Left ventricle myocardium inferior (tissue), 1 donor: ENCODE measurements at places on chromosomes 3 and 15.

DNA sequence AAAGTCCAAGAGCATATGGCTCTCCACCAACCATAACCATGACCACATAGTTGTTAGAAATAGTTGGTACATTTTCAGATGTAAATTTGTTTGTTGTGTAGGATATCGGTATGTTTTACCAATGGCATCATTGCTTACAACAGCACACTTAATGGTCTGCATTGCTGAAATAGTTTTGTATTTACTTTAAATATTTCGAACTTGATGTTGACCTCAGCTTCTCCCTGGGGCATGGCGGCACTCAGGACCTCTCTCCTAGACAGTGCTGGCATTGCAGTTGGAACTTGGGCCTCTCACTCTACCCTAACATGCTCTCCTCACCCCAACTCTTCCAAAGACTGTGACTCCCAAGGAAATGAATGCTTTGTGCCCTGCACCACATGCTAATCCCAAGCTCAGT is 5.0 kb downstream of the SLC22A13 start:
- DNase-seq, result no peak

DNA sequence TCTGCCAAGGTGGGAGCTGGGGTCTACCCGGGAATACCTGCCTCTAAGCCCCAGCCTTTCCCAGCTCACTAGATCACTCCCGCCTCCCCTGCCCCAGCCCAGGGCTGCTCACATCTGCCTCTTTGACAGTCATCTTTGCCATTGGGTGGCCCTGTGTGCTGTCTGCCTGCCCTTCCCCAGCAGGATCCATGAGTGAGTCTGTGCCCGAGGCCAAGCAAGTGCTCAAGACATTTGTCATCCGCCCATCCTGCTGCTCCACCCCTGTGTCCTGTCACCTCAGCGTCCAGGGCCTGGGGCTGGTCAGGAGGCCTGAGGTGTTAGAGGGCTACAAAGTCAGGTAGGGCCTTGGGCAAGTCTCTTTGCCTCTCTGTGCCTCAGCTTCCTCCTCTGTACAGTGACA is 89.4 kb downstream of the LSM3 start:
- no peak for DNase-seq

- no peak for DNase-seq
Observed at GRCh38 chr3:171821044-171821443, 10.8 kb upstream of the PLD1 start.

GRCh38 chr3:191959876-191960413 is 499.0 kb downstream of the PYDC2 start:
- DNase-seq, result no peak

DNA sequence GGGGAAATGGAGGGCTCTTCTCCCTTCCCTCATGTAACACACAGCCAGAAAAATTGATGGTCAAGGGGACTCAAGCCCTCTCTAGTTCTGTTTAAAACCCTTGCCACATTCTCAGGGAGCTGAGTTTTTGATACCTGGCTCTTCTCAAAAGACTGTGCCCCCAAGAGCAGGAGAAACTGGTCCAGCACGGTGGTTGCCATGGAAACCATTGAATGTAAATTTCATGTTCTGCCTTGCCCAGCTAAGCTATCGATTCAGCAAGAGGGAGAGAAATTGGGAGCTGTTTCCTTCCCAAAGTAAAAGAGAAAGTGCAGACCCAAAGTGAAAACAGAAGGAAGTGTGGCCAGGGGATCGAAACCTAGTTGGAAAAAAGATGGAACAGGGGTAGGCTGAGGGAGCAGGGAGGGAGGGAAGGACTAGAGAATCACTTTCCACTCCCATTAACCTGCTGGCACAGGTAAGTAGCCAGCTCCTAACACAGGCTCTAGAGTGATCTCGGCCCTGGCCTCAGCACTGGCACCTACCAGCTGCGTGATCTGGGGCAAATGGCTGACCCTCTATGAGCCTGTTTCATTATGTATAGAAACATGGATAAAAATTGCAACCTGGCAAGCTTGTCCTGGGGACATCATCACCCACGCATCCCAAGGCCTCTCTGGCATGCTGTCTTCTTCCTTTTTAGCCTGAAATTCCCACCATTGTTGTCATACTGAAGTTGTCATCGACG is 140.9 kb downstream of the TPRA1 start:
- no peak for DNase-seq

GRCh38 chr3:115808816-115809215 is 185.5 kb downstream of the GAP43 start:
- DNase-seq, result no peak

DNA sequence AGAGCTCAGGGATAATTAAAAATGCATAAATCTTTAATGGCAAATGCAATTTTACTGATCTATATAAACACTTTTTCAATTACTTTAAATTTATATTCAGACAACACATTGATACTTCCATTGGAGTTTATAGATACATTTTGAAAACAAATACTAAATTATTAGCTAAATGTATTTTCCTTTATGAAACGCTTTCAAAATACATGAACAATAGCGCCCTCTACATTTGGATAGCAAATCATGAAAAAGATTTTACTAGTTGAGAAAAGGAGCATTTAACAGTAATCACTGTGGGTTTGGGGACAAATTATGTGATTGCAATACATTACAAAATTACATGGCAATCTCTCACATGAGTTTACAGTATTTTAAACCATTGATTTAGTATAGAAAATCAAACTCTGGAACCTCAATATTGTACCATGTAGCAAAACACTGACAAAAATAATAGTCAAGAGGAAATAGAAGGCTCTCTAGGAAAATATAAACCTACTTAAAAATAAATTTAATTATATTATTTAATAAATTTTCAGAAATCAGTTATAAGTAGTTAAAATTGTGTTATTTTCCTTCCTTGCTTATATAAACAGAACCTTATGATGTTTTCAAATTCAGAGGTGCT is 207.9 kb downstream of the ZIC1 start:
- no peak for DNase-seq

- no peak for DNase-seq
Observed at GRCh38 chr3:72145506-72146380, 360.8 kb upstream of the PROK2 start.

DNA sequence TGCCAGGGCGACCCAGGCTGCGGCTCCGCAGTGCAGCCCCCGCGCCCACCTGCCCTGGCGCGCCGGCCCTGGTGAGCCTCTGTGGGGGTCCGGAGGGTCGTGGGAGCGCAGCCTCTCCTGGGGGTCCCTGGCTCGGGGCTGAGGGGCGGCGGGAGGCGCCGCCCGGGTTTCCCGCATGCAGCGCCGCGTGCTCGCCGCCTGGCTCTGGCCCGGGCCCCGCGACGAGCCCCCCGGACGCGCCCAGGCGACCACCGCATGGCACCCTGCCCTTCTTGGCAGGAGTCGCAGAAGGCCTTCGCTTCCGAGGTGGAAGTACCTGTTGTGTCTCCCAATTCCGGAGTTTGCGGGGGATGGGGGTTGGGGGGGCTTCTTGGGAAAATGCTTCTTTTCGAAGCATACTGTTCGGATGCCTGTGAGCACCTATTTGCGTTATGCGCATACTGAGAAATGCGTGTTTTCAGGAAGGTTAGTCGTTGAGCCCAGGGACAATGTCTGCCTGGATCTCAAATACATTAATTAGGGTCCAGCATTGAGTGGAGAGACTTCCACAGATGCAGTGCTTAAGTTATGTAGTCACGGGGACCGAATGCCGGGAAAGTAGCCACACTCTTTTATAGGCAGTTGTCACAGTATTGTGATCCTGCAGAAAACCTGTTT is 1.3 kb downstream of the GABRA5 start:
- no peak for DNase-seq

DNA sequence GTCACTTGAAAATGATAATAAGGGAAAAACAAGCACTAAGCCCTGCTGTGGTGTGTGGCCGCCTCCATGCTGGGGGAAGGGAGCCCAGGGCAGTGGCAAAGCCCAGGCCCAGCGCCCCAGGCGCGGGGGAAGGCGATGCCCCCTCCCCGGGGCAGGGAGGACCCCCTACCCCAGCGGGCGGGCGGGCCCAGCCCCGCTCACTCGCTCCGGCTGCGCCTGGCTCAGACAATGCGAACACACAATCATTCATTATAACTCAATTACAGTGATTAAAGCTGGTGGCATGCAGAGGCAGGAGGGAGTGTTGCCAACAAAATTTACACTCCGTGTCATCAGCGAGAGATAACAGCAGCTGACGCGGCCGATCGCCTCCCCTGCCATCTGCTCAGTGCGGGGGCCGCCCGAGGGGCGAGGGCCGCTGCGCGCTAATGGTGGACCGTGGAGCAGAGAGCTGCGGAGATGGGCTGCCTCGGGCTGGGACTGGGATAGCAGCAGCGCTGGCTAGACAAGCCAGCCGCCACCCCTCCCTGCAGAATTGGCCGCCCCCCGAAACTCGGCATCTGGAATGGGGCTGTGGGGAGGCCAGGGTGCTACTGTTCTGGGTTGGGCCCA is 64.1 kb downstream of the TLE3 start:
- DNase-seq, result no peak

- DNase-seq, result no peak
Observed at GRCh38 chr3:3919316-3919715, 120.1 kb downstream of the LRRN1 start.

GRCh38 chr3:187025254-187025655 is 94.9 kb downstream of the ST6GAL1 start:
- no peak for DNase-seq

DNA sequence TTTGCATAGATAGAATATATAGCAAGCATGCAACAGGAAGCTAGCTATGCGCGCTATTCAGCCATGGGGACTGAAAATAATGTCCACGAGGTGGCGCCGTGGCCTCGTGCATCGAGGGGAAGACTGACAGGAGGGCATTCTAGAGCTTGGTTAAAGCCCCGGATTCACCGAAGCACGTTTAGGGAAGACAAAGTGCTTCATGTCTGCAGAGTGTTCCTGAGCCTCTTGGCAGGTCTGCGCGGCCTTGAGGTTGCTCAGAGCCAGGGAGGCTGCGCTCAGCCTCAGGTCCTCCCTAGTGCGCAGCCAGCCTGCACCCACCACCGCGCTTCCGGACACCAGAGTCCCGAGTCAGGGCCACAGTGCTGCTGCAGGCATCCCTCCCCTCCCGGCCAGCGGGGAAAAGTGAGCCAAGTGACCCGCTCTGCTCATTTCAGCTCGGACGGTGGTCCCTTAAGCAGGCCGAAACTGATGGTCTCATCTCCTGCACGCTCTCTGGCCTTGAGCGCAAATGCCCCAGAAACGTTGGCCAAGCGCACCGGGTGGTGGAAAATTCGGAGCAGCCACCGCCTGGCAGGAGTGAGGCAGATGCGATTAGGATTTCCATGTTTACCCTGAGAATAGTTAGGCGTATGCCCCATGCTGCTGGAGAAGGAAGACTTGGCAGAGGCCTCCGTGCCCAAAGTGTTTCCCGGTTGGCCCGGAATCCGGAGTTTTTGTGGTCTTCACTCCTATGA is 24.8 kb downstream of the GABRA5 start:
- peak; percentile 47 for DNase-seq

DNA sequence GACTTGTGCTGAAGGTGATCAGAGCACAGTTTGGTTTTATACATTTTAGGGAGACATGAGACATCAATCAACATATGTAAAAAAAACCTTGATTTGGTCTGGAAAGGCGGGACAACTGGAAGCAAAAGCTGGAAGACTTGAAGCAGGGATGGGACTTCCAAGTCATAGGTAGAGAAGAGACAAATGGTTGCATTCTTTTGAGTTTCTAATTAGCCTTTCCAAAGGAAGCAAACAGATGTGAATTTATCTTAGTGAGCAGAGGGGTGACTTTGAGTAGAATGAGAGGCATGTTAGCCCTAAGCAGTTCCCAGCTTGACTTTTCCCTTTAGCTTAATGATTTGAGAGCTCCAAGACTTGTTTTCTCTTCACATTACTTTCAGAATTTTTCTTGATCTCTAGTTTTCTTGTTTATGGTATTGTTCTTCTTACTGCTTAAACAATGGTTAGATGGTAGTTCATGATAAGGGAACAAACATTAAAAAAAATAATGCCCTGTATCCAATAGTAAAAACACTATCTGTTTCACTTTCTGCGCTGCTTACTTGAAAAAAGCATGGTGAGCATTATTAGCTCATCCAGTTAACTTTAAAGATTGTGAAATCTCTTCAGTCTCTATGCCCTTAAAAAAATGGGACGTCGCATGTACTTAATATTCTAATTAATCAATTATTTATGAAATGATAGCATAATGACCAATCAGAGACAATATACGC is 48.5 kb upstream of the BCHE start:
- DNase-seq, result no peak

GRCh38 chr3:125214738-125215137 is 2.2 kb upstream of the SLC12A8 start:
- no peak for DNase-seq

- no peak for DNase-seq
Observed at GRCh38 chr3:1294586-1294985, 201.8 kb downstream of the CNTN6 start.

GRCh38 chr3:116483135-116483534 is 37.8 kb upstream of the LSAMP start:
- DNase-seq, result no peak
